ENCODE measurements at places on chromosomes 16 and 17.

DNA sequence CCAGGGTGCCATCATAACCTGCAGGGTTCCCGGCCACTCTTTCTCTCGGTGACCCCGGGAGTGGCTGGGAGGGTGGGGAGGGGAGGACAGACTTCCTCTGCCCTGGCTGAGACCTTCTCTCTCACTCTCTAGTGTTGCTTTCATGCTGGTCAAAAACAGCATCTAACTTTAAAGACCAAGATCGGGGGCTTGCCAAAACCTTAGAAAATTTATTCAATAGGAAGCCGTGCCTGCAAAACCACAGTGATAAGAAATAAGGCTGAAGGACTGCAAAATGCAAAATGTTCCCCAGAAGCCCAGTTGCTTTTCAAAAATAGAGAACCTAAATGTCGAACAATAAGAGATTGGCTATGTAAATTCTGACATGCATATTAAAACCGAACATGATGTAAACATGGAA is 344.0 kb downstream of the FOXL1 start:
- DNase-seq, result no peak

GRCh38 chr17:82477934-82478333 is 19.4 kb downstream of the NARF start:
- no peak for DNase-seq

GRCh38 chr17:76983075-76983775 is 115.0 kb downstream of the MGAT5B start:
- DNase-seq, result no peak

DNA sequence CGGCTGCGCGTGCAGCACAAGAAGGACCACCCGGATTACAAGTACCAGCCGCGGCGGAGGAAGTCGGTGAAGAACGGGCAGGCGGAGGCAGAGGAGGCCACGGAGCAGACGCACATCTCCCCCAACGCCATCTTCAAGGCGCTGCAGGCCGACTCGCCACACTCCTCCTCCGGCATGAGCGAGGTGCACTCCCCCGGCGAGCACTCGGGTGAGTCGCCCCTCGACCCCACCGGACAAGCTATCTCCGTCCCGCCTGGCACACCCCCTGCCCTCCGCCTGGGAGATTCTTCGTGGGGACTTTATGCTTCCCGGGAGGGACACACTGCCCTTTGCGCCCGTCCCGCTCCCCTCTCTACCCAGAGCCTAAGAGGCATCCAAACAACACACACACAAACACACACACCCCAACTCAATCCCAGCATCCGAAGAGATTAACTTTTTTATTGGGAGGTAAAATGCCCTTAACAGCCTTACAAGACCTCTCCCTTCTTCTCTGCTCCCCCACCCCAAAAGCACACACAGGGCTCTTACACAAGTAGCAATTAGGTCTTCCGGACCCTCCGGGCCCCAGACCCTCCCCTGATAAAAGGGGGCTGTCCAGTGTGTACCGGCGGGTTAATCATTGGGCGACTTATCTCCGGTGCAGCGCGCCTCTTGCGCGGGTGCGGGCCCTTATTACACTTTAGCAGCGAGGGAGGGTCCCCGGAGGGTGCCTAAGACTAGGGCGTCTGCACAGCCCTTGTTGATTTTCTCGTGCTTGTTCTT is 2.1 kb downstream of the SOX9 start:
- DNase-seq, result peak; percentile 50

- DNase-seq, result no peak
Observed at GRCh38 chr16:20020083-20020482, 53.6 kb downstream of the GPR139 start.

DNA sequence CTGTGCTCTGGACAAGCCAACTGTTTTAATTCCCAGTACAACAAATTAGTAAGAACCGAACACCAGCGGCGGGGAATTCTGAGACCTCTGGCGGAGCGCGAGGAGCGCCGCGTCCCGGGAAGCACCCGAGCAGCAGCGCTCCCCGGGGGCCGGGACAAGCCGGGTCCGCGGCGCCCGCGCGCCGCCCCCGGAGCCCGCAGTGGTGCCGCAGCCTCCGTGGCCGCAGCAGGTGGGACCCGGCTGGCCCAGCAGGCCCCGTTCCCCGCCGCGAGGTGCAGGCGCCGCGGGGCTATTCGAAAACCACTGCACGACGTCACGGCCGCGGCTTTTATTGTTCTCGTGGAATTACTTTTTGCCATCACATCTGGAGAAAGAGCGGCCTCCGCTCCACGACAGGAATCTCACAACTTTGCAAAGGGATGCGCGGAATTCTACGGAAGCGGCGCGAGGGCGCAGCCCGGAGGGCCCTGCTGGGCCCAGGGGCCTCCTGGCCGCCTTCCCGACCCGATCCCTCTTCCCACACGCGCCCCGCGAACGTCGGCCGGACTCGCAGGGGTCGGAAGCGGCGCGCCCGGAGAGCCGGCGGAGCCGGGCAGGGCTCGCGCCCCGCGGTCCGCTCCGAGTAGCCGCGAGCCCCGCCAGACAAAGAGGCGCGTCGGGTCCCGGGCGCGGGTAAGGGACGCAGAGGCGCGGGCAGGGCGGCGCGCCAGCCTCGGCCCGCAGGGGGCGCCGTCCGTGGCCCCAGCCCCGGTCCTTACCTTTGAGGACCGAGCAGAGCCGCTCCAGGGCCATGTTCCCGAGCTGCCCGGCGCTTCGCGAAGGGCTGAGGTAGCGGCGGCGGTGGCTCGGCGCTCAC is 696 bp downstream of the NETO2 start:
- DNase-seq, result peak; percentile 36

- no peak for DNase-seq
Observed at GRCh38 chr17:40086150-40087044, 14.0 kb downstream of the NR1D1 start.

DNA sequence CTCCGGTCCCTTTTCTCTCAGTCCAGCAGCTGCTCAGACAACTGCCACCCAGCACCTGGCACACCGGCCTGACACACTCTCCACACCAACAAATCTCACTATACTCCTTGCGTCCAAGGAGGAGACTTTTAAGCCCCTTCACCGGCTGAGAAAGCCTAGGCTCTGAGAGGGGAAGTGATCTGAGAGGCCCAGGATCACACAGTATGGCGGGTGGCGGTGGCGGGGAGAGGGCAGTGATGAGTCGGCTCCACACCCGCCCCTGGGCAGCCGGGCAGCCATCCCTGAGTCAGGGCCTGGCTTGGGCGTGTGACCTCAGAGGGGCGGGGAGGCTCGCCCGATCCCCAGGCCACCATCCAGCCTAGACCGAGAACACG is 569 bp downstream of the FLII start:
- peak; percentile 44 for DNase-seq

Data from posterior cingulate gyrus (tissue), 11 donors.